ENCODE measurements at places on chromosomes 1 and 21.

- no peak for DNase-seq
These were observed 24.6 kb downstream of the KIRREL1 start for GRCh38 chr1:158017800-158018595.

- DNase-seq: no peak
These were observed 90.5 kb upstream of the TLR5 start for GRCh38 chr1:223233410-223234169.

GRCh38 chr1:182118851-182119250 lies 57.3 kb upstream of the ZNF648 start:
- DNase-seq: no peak

- no peak for DNase-seq
These were observed 334.0 kb upstream of the FMN2 start for GRCh38 chr1:239757716-239758115.
